GM19239 (cell line): ENCODE measurements at places on chromosomes 1 and 21.

DNA sequence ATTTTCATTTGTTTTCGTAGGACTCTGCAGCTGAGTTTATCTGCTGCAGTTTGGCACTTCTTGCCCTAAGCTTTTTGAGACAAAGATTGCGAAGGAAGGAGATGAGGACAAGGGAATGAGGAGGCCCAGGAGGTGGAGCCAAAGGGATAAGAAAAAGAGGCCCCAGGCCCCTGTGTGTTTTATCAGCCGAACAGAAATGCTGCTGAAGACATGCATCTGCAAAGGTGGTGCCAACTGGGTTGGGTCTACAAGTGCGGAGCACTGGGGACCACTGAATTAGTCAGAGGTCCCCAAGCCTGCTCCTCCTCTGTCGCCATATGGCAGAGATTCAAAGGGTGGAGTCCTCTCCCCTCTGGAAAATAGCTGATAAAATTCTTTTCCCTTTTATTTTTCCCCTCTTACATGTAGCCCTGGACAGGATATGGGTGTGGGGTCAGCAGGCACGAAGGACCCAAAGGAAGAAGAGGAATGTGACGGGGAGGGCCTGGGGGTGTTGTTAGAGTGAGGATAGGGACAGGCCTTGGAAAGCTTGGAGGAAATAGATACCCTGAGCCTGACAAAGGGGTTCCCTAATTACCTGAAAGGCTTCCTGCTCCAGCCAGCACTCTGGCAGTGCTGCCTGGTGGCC, 2.7 kb downstream of the CD34 start:
- DNase-seq, result no peak

DNA sequence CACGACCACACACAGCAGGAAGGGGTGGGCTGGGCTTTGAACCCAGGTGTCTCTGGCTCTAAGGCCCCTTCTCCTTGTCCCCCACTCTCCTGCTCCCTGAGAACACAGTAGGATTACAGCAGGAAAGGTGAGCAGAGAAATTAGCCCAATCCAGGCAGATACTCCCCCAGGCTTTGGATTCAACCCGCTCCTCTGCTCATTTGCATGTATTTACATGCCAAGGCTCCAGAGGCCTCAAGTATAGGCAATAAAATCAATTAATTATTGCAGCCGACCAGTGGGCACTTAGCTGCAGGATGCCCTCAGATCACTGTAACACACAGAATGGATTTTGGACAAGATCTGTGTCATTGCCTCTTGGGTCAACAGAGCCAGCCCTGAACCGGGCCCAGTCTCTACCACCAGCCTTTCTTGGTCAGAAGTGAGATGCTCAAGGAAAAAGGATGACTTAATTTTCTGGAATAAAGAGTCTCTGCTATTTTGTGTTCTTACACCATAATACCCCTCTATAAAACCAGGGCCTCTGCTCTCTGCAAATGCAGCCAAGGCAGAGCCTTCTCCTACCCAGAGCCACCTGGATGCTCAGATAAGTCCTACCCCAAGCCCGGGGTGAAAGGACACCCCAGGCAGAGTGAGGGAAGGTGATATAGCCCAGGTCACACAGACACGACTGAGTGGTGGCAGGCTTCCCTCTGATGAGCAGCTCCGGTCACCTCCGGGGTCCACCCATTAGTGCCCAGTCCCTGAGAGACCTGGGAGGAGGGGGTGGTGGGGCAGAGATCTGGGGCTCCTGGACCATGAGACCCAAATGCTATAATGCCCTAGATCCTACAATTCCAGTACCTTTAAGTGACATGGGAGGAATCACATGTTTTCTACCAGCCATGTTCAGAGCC, 28.9 kb downstream of the MATN1 start:
- DNase-seq, result no peak

DNA sequence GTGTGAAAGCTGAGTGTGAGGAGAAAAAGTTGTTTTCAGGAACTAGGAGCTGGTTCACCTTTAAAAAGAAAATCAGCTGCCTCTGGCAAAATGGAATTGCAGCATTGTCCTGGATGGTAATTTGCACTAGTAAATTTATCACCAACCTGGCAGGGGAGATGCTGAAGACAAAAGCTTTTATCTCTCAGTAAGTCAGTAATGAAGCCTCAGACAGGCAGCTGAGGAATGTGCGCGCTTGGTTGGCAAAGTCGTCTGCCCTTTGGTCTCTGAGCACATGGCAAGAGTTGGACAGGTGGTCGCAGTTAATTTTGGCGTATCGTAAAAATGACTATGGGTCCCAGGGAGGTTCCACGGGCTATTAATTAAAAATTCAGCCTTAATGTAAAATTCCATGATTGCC, 131.9 kb downstream of the BACH1 start:
- no peak for DNase-seq

DNA sequence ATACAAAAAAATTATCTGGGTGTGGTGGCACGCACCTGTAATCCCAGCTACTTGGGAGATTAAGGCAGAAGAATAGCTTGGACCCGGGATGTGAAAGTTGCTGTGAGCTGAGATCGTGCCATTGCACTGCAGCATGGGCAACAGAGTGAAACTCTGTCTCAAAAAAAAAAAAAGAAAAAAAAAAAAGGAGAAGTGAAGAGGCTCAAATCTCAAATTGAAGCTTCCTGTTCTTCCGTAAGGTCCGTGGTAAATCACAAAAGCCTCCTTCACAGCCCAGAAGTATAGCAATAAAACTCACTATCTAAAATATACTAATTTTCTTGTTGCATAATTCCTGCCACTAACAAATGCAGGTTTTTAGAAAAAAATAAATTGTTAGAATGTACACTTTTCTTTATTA, 498.2 kb upstream of the BRINP3 start:
- DNase-seq, result no peak

DNA sequence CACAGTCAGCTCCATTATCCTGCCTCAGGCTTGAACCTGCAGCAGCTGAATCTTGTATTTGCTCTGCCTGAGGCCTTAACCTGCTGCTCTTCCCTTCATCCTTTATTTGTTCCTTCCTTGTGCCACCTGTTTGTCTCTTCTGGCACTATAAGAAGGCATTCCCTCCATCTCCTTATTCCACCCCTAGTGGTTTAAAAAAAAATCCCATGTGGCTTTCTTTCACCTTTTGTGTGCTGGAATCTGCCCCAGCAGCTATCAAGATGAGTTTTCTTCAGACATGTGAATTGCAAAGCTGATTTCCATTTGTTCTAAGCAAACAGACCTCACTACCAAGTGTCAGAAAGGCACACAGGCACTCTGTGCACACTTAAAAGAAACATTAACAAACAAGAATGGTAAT, 294.6 kb downstream of the TTLL7 start:
- DNase-seq, result no peak

DNA sequence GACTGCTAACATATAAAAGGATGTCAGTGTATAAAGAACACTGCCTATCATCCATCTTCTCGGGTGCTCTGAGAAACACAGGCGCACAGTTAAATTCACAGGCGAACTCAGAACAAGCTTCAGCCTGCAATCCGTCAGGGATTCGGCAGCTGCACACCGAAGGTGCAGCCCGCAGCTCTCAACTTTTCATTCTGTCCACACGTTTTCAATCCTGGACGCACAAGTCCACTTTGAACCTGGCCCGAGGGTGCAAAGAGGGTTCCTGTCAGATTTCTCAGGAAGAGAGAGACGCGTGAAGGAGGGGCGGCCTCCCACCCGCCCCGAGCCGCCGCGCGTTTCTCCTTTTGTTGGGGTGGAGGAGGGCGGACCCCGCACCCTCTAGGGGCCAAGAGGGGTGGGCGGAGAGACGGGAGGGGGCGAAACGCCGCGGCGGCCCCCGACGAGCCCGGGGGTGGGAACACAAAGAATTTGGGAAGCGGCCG, 724 bp downstream of the DOCK7 start:
- DNase-seq, result peak; percentile 25

- DNase-seq, result no peak
Measured at GRCh38 chr1:207396168-207396746, 57.9 kb upstream of the CR2 start.

GRCh38 chr21:40250514-40251294, 383.5 kb downstream of the PCP4 start:
- DNase-seq, result no peak

DNA sequence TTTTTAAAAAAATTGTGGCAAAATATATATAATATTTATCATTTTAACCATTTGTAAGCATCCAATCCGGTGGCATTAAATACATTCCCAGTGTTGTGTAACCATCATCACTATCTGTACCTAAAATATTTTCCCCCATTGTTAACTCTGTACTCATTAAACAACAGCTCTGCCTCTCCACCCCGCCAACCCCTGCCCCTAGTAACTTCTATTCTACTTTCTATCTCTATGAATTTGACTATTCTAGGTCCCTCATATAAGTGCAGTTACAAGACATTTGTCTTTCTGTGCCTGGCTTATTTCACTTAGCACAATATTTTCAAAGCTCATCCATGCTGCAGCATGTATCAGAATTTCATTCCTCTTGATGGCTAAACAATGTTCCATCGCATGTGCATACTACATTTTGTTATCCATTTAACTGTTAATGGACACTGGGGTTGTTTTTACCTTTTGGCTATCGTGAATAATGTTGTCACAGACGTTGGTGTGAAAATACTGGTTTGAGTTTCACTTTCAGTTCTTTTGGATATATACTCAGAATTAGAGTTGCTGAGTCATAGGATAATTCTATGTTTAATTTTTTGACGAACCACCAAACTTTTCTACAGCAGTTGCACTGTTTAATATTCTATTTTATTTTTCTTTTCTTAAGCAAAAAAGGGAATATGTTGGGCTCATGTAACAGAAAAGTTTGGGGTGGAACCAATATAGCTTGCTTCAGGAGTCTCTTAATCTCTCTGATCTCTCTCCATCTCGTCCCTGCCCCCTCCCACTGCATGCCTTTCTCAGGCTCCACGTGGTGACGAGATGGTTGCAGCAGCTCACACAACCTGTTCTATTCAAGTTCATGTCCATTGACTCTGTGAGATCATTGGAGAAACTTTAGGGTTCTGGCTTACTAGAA, 25.2 kb upstream of the RCAN1 start:
- peak; percentile 28 for DNase-seq

GRCh38 chr1:103025858-103026409, 82.4 kb downstream of the COL11A1 start:
- DNase-seq, result no peak

GRCh38 chr1:89928506-89928905, 66.4 kb upstream of the ZNF326 start:
- DNase-seq, result no peak

DNA sequence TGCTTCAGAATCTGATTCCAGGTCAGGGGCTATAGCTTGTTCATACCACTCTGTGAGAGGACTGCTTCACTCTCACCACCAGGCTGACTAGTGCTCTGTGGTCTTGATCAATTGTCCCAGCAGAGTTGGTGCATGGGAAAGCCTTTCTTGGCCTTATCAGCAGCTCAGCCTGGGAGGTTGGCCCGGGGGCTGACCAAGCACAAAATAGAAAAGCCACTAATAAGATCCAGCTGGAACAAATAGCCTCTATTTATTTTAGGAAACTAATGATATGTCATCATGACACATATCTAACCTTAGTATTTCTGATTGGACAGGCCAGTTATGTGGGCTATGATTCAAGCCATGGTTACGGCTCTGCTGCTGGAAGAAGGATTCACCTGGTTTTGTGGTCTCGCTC, 134.2 kb downstream of the GDAP2 start:
- no peak for DNase-seq

DNA sequence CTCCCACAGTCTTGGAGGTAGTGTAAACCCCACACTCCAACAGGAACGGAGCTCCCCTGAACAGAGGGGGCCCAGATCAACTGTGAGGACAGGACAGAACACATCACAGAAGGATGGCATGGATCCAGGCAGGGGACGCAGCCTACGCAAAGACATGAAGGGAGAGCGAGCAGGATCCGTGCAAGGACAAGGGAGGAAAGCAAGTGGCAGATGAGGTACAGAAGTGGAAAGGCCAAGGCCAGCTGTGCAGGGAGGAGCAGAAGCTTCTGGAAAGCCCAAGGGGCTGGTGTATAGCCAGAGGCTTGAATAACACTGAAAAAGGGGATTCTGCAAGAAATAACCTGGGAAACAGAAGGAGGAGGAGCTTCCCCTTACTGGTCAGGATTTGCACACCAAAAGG, 81.2 kb downstream of the SIPA1L2 start:
- no peak for DNase-seq

DNA sequence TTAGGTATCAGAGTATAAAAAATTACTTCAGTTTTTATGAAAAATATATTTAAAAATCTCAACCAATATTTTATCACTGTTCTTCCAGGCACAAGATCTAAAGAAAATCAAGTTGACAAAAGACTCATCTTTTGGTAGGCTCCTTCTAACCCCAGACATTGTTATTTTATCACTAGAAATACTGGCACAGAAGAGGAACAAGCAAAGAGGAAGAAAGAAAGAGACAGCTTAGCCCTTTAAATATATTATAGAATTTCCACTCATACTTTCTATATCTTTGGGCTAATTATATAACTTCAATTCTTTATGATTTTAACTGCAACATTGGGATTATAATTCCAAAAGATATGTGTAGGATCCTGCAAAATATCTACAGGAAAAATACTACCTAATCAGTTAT, 32.4 kb downstream of the SPTA1 start:
- DNase-seq, result no peak

DNA sequence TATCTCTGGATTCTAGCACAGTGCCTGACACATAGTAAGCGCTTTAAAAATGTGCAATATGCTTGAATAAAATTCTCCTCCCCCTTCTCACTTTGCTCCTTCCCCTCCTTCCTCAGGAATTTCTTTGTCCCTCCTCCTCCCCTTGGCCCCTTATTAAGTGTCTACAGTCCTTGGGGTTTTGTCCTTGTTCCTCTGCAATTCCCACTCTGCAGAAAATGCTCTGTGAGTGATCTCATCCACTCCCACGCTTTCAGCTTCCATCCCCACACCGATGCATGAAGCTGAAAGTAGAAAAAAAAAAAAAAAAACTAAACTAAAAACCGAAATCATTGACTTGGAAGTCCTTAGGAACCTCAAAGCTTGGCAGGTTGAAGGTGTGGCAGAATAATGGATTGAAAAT, 273.6 kb downstream of the RRAGC start:
- DNase-seq, result no peak

GRCh38 chr1:205933671-205934618, 9.3 kb downstream of the SLC26A9 start:
- DNase-seq, result no peak

DNA sequence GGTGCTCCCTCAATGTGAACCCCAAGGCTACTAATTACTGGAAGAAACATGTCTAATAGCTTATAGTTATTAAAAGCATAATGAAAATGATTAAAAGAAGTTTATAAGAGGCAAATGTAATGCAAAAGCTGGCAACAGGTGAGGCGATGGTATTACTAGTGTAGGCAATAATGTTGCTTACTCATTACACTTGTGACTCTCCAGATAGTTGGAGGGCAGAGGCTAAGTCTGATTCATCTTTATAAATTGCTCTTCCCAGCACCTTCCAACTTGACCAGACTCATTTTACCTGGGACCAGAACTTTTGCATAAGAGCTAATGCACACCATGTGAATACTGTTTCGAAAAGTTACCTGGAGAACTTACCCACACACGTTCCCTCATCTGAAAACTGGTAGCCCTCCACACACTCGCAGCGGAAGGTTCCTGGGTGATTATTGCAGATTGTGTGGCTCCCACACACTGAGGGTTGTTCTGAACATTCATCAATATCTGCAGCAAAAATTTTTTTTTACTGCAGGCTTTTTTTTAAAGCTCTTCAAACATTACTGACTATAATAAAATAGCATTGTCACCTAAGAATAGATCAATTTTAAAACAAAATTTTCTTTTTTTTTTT, 48.0 kb downstream of the NID1 start:
- DNase-seq, result no peak

- no peak for DNase-seq
Measured at GRCh38 chr1:93346421-93346993, 800 bp downstream of the DR1 start.
